Diencephalon (tissue), 1 donor: ENCODE measurements at places on chromosomes 3 and 15. TPM values are rescaled to one million over a fixed set of nuclear protein-coding genes. Genes with fewer than 3 reads are reported as not detected.

FBXO40 gene
- total RNA-seq: not detected

RETNLB gene
- total RNA-seq: not detected

FEZF2 gene
- 1.6 TPM for total RNA-seq

FMN1 gene
- 2.1 TPM for total RNA-seq

TM4SF18 gene
- total RNA-seq: 4.8 TPM

AHSG gene
- 0.23 TPM for total RNA-seq

ALDH1A3 gene
- 1.6 TPM for total RNA-seq

THSD4 gene
- 4.6 TPM for total RNA-seq

ATXN7 gene
- 12.2 TPM for total RNA-seq

NME9 gene
- total RNA-seq: 6.9 TPM

DZIP1L gene
- 14.3 TPM for total RNA-seq

P2RY13 gene
- 3.5 TPM for total RNA-seq

LRRC2 gene
- 1.2 TPM for total RNA-seq

CD200R1 gene
- total RNA-seq: 0.69 TPM

KBTBD13 gene
- total RNA-seq: not detected

CCR5 gene
- total RNA-seq: not detected

B3GNT5 gene
- 22.6 TPM for total RNA-seq

CPLX3 gene
- total RNA-seq: 0.92 TPM

TNFSF10 gene
- 5.5 TPM for total RNA-seq

CACNA2D3 gene
- 69.7 TPM for total RNA-seq

MRPS25 gene
- 28.6 TPM for total RNA-seq

TOP2B gene
- 302 TPM for total RNA-seq

EIF4E3 gene
- total RNA-seq: 32.5 TPM

GABRG3 gene
- 42.9 TPM for total RNA-seq

C2CD4A gene
- total RNA-seq: under 0.01 TPM

MYL3 gene
- 1.2 TPM for total RNA-seq

SPATA12 gene
- total RNA-seq: not detected

TEX9 gene
- total RNA-seq: 61.6 TPM

SLC51A gene
- total RNA-seq: not detected

ZDHHC23 gene
- 11.3 TPM for total RNA-seq

CCK gene
- 14.5 TPM for total RNA-seq

ST3GAL6 gene
- 10.6 TPM for total RNA-seq

KIF23 gene
- total RNA-seq: 9.9 TPM

IFT80 gene
- 65.3 TPM for total RNA-seq

MINAR1 gene
- total RNA-seq: 41.8 TPM

PROK2 gene
- 5.5 TPM for total RNA-seq

LRRC31 gene
- total RNA-seq: not detected

GREM1 gene
- total RNA-seq: under 0.01 TPM

SLC24A5 gene
- total RNA-seq: 0.92 TPM

AADACL2 gene
- total RNA-seq: not detected

POLQ gene
- total RNA-seq: 2.5 TPM

B3GALNT1 gene
- 225 TPM for total RNA-seq
